ENCODE measurements at places on chromosomes 2 and 18.
A peak's percentile ranks its signal among the peaks of the same experiment; 100 is the strongest.

DNA sequence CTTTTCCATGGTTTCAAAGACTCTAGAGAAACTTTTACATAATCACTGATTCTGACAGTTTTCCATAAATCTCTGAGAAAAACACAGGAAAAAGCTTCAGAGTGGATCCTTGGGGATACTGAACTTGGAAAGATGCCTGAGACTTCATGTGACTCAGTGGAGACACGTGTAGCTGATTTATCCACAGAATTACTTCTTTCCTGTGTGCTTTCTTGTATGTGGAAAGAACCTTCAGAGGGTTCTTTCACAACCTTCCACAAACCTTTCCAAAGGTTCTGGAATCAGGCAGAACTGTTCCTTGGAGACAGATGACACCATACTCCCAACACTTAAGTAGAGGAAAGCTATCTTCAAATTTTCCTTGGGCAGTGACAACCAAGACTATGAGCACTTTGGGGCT, 207.2 kb downstream of the RND3 start:
- DNase-seq, result no peak

GRCh38 chr18:73118121-73118816, 250.5 kb upstream of the NETO1 start:
- DNase-seq, result no peak

GRCh38 chr2:107411267-107411666, 415.4 kb upstream of the RGPD4 start:
- DNase-seq, result no peak

DNA sequence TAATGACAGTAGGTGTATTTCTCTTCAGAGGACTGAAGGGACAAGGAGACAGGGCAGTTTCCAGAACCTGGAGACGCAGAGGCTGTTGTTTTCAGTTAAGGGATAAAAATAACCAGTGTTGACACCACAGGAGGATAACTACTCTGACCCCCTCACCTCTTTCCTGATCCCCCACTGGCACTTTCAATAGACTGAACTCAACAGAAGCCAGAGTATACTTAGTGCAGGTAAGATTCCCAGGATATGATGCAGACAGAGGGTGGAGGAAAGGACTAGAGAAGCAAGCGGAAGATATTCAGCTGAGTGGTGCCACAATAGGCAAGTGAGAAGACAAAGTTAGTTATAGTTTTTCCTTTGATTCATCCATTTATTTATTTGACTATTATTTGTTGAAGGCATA, 19.8 kb downstream of the DHRS9 start:
- DNase-seq, result no peak

- no peak for DNase-seq
Measured at GRCh38 chr2:45649462-45649857, 2.0 kb upstream of the PRKCE start.

DNA sequence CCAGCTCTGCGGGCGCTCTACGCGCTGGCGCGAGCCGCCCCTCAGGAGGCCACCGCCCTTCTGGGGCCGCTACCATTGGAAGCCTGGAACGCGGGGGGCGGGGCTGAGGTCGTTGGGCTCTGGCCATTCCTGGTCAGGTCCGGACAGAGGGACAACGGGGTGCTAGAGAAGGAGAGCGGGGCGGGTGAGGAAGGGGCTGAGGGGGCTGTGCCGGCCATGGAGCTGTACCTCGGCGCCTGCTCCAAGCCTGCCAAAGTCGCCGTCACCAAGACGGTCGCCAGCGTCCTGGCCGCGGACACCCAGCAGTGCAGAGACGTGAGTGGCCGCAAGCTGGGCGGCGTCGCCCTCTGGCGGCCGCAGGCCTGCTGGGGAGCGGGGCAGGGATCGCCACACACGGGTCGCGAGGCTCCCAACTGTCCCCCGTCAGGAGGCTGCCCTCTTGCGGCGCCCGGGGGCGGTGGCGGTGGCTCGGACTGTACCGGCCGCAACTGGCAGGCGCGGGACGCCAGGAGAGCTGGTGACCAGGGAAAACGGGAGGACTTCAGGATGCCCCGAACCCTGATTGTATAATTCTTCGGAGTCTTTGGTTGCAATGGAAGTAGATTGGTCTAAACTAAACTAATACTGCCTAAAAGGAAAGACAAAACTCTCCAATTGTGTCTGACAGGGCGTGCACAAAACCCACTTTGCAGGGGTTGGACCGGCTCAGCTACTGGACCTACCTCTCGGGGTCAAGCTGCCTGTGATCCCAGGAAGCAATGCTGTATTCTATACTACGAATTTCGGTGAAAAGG, at the start of gene FSIP2:
FSIP2 (plus strand) TSS at position 126 of the 794 bp plus-strand sequence; CDS start at position 217, 91 bp downstream.
- DNase-seq, result peak; percentile 35

GRCh38 chr2:143420313-143420712, 291.1 kb downstream of the ARHGAP15 start:
- no peak for DNase-seq

- no peak for DNase-seq
Measured at GRCh38 chr2:19787134-19787533, 114.6 kb downstream of the TTC32 start.

GRCh38 chr2:53911434-53912189, 51.8 kb upstream of the GPR75 start:
- DNase-seq, result no peak

DNA sequence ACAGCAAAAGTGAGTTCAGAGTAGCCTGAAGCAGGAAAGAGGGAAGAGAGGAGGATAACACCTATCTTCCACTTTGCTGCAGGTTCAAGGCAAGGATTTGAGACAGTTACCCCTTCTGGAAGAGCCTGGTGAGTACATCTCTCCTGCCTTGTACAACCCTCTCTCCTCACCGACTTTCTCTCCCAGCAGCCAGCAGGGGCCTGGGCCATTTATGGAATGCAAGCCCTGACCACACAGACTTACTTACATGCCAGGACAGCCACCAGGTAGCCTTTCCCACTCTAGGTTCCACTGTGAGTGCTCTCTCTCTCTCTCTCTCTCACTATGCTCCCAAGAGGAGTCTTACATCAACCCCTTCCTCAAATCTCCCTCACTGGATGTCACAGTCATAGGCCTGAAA, 57.0 kb downstream of the BCL11A start:
- no peak for DNase-seq
